ENCODE measurements at places on chromosomes 13 and 19.

- DNase-seq, result no peak
Observed at GRCh38 chr13:84263354-84264069, 381.2 kb upstream of the SLITRK1 start.

- DNase-seq, result no peak
Observed at GRCh38 chr19:4301590-4302242, 473 bp downstream of the TMIGD2 start.

DNA sequence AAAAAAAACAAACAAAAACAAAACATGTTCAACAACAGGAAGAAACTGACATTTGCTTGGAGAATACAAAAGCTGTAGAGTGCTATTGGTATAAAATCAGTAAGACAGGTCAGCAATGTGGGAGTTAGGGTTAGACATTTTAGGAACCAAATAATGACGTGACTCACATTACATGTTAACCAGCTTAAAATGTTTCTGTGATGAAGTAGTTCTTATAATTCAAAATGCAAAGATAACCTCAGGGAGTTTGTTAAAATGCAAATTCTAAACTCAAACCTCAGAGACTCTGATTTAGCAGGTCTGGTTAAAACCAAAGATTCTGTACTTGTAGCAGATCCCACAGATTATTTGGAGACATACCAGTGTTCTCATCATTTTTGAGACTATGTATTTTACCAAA lies 549.4 kb upstream of the SLITRK1 start:
- no peak for DNase-seq

- DNase-seq, result no peak
Observed at GRCh38 chr19:51365965-51366388, at the start of gene ETFB. TSS of gene ETFB (minus strand) at chr19:51366388. CDS start at chr19:51366326, 62 bp downstream.

- no peak for DNase-seq
Observed at GRCh38 chr13:27918041-27918917, 1.5 kb upstream of the PDX1 start.

DNA sequence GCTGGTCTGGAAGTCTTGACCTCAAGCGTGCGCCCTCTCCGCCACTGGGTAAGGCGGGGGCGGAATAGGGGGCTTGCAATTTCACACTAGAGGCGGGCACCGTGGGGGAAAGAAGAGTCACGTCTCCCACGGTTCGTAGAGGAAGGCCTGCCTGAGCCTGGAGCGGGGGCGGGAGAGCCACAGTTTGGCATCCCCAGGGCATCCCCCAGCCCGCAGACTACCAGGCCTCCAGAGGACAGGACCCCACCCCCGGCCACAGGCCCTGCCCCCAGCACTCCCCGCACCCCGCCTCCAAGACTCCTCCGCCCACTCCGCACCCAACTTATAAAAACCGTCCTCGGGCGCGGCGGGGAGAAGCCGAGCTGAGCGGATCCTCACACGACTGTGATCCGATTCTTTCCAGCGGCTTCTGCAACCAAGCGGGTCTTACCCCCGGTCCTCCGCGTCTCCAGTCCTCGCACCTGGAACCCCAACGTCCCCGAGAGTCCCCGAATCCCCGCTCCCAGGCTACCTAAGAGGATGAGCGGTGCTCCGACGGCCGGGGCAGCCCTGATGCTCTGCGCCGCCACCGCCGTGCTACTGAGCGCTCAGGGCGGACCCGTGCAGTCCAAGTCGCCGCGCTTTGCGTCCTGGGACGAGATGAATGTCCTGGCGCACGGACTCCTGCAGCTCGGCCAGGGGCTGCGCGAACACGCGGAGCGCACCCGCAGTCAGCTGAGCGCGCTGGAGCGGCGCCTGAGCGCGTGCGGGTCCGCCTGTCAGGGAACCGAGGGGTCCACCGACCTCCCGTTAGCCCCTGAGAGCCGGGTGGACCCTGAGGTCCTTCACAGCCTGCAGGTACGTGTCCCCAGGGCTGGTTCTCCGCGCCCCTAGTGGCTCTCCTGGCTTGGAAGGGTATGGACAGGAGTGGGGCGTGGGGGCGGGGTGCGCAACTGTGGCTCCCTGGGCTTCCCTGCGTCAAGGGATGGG lies at the start of gene ANGPTL4:
Gene ANGPTL4 (plus strand): TSS at position 353 of the 969 bp plus-strand sequence. CDS start 167 bp downstream, at position 520.
- peak; percentile 25 for DNase-seq

DNA sequence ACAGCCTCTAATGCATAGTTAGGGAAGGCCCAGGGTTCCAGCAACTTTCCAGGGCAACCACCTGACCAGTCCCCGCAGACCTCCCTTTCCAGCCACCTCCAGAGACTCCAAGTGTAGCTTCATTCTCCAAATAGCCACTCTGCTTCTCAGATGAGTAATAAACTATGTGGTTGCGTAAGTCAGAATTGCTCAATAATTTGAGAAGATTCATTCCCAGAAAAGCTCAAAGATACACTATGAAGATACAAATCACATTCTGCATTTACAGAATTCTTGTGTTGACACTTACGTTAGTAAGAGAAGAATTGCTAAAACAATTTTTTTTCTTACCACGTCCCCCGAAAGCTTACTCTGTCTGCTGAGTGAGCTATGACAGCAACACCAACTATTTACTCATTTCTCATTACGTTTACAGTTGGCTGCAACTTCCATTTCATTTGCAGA lies 8.2 kb upstream of the LATS2 start:
- peak; percentile 40 for DNase-seq

- DNase-seq, result no peak
Observed at GRCh38 chr13:90846936-90847335, 500.6 kb upstream of the MIR17HG start.

GRCh38 chr13:44365899-44366298 lies 7.7 kb upstream of the SERP2 start:
- DNase-seq, result no peak

GRCh38 chr13:97434397-97435201 lies 630 bp downstream of the RAP2A start:
- DNase-seq, result peak; percentile 2

- DNase-seq, result no peak
Observed at GRCh38 chr13:109761695-109762094, 24.7 kb downstream of the IRS2 start.

GRCh38 chr19:46639358-46640182 lies 3.6 kb upstream of the GNG8 start:
- no peak for DNase-seq

DNA sequence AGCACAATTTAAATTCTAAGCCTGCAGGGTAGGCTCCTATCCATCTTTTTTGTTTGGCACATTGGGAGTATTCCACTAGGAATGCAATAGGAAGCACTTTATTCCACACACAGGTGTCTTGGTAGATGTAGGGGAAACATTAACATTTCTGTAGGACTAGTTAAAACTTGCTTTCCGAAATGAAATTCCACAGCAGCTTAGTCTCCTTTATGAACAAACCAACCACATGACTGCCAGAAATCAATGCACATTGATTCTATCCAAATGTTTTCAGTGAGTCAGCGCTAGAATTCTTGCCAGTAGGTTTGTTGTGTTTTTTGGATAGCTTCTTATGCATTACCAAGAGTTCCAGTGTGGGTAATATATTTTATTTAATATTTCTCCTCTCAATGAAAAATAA lies 207.9 kb upstream of the CSNK1A1L start:
- no peak for DNase-seq

GRCh38 chr13:66794340-66795031 lies 435.6 kb downstream of the PCDH9 start:
- no peak for DNase-seq

DNA sequence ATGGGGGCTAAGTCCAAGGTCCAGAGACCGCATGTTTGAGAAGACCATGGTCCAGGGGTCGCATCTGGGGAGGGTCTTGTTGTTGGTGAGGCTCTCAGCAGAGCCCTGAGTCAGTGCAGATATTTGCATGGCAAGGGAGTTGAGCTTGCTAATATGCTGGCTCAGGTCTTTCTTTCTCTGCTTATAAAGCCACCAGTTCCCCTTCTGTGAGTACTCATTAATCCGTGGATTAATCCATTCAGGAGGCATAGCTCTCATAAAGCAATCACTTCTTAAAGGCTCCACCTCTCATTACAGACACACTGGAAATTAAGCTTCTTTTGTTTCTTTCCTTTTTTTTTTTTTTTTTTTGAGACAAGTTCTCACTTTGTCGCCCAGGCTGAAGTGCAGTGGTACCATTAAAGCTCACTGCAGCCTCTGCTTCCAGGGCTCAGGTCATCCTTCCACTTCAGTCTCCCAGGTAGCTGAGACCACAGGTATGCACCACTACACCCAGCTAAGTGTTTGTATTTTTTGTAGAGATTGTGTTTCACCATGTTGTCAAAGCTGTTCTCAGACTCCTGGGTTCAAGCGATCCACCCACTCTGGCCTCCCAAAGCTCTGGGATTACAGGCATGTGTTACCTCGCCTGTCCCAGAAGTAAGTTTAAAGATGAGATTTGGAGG lies 216.4 kb downstream of the SLITRK5 start:
- DNase-seq, result no peak

DNA sequence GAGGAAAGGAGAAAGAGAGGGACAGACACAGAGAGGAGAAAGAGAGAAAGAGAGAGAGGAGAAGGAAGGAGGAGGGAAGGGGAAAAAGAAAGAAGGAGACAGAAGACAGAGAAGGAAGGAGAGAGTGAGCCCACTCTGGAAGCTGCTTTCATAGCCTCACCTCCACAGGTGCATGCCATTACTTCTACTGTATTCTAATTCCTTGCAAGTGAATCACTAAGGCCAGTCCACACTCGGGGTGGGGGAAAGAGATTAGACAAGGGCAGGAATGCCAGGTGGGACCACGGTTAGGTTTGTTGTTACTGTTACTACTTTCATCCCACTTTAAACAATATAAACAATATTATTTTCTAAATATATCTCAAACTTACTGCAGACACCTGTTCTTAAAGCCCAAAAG lies 684.5 kb upstream of the ARGLU1 start:
- DNase-seq, result no peak

- no peak for DNase-seq
Observed at GRCh38 chr13:41282129-41282571, 18.8 kb upstream of the MTRF1 start.
